H1 (cell line): ENCODE measurements at places on chromosomes 11 and 22.

DNA sequence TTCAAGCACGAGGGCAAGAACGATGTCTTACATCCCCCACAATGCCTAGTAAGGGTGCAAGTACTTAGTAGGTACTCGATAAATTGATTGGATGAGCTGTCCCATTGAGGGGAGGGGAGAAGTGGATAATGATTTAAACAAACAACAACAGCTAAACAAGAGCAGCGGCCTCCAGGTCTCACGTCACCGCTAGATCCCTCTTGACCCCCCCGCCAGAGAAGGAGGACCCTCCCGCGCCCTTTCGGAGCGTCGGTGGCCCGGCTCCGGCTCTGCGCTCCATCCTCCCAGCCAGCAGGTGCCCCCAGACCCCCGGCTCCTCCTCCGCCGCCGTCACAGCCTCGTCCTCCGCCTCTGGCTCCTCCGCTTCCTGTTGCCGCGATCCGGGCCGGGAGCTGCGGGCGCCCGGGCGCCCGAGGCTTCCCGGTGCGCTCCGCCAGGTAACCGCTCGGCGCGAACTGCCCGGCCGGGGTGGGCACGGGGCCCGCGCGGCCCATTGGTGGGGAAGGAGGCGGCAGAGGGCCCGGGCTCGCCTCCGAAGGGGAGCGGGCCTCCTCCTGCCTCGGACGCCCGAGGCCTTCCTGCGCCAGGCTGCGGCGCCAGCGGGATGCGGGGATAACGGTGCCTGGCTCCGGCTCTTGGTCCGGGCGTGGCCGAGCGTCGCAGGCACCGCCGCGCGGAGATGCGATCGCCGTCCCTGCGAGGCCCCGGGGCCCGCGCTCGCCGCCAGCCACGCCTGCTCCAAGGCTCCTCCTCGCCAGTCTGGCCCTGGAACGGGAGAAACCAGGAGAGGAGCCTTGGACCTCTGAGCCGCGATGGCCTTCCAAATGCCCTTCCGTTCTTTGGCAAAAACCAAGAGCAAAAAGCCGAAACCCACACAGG lies at the start of gene TLCD5:
Gene TLCD5 (plus strand): TSS at position 368 of the 879 bp plus-strand sequence. CDS start 2,143 bp downstream, outside the sequence.
- peak; percentile 70 for DNase-seq

DNA sequence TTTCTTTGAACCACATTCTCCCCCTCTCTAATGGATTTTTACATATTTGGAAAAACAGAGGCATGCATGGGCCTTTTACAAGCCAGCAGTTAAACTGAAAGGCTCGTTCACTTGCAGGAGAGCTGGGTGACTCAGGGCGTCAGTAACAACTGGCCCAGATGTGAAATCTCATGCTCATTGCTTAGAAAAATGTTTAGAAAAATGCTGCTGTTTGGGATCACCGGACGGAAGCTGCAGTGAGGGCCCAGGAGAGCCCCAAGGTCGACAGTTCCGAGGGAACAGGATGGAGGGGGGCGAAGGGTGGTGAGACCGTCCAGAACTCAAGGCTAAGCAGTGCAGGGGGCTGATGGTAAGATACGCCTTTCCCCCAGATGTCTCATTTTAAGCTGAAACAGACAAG lies 41.7 kb upstream of the SMTN start:
- DNase-seq = no peak

DNA sequence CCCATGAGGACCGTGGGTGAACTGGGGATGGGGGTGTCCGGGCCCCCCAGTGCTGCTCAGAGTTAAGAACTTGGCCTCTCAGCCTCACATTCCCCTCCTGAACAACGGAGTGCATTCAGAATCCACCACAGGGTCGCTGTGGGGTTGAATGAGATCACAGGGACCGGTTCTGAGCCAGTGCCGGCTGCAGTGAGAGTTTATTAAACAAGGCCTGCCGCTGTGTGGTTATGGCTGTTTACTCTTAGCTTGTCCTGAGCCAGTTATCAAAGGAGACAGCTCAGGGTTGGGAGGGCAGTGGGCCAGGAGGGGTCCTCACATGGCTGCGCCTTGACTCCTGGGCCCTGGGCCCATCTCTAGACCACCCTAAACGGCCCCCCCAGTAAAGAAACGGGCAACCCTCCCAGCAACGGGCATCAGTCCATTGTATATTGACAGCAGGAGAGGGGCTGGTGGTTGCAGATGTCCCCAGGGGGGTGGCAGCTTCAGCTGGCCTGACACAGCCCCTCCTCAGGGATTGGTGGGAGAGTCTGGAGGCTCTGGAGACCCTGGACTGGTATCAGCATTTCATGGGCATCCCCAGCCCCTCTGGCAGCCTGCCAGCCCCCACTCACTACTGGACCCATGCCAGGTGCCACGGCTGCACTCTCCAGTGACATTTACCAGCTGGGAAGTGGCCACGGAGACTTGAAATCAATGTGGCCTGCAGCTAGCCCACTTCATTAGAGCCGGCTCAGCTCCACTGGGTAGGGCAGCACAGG lies 15.1 kb upstream of the CABP7 start:
- no peak for DNase-seq

DNA sequence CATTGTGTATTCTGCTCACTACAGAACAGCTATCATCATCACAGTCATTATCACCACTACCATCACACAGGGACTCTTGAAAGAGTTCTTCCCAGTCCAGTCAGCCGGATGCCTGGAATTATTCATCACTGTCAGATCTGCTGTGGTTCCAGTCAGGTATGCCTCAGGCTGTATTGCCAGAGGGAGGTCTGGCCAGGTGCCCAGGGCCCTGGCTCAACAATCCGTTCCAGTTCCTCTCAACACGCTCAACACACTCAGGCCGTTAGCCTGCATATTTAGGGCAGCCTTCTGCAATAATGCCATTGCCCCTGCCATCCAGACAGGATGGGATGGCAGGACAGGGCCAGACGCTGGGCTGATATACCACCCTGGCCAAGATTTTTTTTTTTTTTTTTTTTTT lies 28.6 kb upstream of the RASL10A start:
- DNase-seq = no peak

DNA sequence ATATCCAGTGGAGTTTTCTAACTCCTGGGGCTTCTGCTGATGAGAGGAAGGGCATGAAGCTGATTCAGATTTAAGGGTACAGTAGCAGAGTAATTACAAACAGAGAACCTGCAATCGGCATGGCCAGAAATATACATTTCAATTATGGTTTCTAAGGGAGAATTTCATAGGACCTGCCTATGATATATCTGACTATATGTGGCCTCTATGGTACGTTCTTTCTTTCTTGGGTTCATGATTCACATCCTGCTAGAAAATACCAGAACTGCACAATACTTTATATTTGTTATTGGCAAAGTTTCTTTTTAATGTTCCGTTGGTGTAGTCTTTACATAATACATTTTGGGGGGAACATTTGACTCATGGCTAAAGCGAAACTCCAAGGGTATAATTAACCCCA lies 63.1 kb upstream of the TTC12 start:
- DNase-seq = no peak

DNA sequence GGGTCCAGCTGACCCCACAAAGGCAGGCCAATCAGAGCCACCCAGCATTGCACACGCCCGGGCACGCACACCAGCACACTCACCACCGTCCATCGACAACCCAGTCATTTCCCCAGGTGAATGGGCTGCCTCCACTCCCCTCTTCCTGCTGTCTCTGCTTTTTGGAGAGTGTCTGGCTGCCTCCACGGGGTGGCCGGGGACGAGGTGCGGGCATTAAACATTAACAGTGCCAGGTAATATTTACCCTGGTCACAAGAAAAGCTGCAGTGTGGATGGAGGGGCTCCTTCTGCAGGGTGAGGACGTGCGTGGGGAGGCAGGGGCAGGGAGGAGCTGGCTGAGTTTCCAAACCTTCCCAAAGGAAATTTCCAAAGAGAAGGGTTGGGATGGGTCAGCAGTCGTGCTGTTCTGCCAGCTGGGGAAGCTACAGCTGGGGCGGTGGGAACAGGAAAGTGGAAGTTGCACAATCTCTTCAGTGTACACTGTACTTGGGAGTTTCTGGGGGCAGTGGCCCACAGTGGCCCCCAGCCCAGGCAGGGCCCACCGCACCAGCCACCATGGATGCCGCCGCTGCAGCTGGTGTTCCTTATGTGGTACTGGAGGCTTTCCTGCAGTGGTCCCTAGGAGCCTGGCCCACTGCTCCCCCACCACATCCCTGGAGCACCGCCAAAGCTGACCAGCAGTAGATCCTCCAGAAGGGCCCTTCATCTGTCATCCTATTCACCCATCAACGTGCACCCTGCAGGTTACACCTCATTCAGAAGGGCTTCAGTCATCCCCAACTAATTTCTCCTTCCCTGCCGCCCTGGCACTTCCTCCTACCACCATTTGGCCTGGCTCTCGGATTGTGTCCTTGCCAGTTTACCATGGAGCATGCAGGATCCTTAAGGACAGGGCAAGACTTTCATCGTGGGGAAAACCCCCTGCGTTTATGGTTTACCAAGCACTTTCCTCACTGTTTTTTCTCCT lies at the start of gene FXYD2:
Gene FXYD2 (minus strand): TSS at position 174 of the 967 bp plus-strand sequence. CDS start 66 bp downstream, at position 108.
- no peak for DNase-seq

- no peak for DNase-seq
Measured at GRCh38 chr11:3126207-3126865, 38.8 kb downstream of the OSBPL5 start.

DNA sequence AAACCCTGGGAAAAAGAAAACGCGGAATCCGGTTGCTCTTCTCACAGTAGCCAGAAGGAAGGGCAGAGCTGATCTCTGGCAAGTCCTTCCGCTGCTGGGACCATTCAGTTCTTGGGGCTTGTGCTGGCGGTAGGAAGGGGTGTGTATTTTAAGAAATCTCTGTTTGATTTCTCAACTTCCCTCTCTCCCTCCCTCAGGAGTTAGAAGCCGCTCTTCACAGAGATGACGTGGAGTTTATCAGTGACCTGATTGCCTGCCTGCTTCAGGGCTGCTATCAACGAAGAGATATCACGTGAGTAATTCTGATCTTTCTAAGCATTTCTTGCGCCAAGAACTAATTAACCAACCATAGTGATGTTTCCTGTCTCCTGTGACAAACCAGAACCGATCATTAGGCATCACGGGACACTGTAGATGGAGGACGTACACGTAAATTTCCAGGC lies 85.9 kb upstream of the SLC25A18 start:
- DNase-seq = no peak

DNA sequence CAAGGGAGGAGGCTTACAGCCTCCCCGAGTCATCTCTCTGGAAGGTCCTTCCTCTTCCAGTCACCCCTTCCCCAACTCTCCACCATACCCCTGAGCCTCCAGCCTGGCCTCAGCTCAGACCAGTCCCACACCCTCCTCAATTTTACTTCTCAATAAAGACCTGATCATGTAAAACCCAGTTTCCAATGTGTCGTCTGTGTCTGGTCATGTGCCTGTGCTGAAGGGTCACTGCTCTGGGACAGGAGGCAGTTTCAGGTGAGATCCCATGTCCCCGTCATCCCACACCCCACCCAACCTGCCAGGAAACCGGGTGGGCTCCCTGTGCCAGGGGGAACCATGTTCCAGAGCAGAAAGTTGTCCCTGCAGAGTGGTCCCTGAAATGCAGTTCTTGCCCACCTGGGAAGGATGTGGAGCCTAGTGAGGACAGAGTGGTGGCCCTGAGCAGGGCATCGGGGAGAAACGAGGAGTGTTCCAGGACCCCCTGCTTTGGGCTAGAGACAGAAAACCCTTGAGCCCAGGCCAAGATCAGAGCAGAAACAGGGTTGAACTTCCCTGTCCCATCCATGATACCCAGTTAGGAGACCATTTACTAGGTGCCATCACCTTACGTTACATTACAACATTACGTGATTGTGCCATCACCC lies 19.4 kb downstream of the IGLL5 start:
- DNase-seq = no peak

- no peak for DNase-seq
Measured at GRCh38 chr11:27401833-27402316, 38.9 kb upstream of the CCDC34 start.

DNA sequence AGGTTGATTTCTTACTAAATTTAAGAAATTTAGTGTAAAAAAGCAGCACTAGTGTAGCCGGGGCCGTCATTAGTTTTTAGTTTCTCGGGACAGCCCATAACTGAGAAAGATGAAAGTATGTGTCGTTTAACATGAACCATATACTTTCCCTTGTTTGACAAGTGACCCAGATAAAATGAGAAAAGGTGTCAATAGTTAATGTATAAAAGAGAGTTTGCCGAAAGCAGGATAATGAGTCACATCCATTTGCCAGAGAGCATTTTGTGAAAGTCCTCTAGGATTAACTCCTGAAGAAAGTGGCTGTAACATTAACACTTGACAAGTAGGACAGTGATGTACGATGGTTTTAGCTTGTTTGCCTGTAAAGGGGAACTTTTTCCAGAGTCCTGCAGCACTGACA lies 13.5 kb downstream of the OR52K1 start:
- no peak for DNase-seq

DNA sequence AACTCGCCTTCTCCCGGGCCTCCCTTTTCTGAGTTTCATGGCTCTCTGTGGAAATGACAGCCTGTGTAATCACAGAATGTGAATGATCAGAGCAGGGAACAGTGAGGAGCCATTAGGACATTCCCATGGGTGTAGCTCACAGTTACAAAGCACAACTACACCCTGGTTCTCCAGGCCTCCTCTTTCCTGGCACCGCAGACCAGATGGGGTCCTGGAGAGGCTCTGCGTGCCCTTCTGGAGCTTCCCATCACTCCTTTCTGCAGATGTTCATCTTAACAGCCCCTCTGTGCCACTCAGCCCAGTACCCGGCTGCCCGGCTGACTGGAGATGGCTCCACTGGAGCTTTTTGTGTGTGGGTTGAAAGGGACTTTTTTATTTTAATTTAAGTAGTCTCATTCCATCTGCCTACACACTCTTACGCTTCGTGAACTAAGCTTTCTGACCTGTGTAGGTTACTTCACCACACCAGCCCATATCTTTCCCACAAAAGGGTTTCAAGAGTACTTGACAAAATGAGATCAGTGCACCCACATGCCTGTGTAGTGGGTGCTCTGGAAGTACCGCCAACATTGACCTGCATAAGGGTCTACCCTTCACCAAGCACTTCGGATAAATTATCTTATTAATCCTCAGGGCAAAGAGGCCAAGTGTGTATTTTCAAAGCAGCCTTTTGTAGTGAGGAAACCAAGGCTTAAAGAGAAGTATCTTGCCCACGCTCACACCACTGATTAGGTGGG lies 29.8 kb downstream of the SREBF2 start:
- no peak for DNase-seq

DNA sequence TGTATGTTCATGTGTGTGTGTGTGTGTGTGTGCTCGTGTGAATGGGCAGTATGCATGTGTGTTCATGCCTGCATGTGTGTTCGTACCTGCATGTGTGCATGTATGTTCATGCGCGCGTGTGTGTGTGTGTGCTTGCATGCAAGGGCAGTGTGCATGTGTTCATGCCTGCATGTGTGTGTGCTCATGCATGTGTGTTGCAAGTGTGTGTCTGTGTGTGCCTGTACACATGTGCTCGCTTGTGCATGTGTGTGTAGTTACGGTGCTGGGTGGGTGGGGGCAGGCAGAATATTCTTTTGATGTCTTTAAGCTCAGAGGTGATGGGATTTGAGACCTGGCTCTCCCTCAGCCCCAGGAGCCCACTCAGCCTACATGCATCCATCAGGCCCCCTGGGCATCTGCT lies 822.1 kb downstream of the BRD1 start:
- no peak for DNase-seq

GRCh38 chr11:68643585-68643984 lies 40.8 kb upstream of the GAL start:
- DNase-seq = no peak

GRCh38 chr11:96079691-96080090 lies 155.8 kb upstream of the MTMR2 start:
- no peak for DNase-seq

- DNase-seq = no peak
Measured at GRCh38 chr11:119087747-119088241, 3.1 kb downstream of the HMBS start.

- peak; percentile 31 for DNase-seq
Measured at GRCh38 chr11:45104006-45104789, 42.2 kb upstream of the PRDM11 start.
